ENCODE measurements at places on chromosomes 5 and 9. TPM values are rescaled to one million over a fixed set of nuclear protein-coding genes. Genes with fewer than 3 reads are reported as not detected.

Gene WDR38
- not detected for total RNA-seq

Gene TGFBR1
- total RNA-seq: 31.5 TPM

Gene NUTM2F
- not detected for total RNA-seq

Gene MLANA
- not detected for total RNA-seq

Gene MARCOL
- not detected for total RNA-seq

GRCh38 chr5:53083927-53084326 is 25.6 kb downstream of the MOCS2 start:
- ATAC-seq: no peak

DNA sequence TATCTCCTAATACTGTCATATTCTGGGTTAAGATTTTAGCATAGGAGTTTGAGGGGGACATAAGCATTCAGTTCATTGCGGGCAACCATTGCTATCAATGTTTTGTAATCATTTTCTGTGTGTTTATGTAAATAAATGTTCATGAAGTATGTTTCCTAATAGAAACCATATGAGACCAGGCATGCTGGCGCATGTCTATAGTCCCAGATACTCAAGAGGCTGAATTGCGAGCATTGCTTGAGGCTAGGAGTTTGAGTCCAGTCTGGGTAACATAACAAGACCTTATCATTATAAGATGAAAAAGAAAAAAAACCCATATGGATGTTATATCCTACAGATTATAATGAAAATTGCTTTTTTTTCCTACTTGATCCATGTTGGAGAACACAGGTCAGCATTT is 91.2 kb downstream of the F2RL2 start:
- ATAC-seq: no peak

DNA sequence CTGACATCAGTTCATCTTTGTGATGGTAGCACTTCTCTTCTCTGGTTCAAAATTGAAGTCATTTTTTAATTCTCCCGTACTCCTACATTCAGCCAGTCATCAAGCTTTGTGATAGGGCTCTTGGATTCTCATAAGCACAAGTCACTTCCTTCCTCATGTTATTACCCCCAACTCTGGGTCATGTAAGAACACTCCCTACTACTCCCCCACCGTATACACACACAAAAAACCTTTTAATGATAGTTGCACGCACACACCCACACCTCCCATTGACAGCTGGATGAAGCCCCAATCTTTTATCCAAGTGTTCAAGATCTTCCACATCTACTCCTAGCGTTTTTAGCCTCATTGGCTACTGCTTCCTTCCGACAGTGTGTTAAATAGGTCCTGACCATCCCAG is 16.8 kb downstream of the KDM3B start:
- ATAC-seq: no peak

DNA sequence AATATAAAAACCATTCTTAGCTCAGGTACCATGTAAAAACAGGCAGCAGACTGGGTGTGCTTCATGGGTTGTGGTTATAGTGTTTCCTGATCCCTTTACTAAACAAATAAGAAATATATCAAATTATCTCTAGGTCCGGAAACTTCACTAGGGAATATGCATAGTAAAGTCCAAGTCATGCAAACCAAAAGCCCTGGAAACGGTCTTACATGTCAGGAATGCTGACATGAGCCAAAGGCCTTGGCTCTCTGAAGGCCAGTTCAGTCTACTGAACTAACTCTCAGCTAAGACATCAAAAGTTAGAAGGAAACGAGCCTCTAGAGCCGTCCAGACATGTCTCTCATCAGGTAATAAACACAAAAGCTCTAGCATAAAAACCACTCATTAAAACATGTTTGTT is 778.9 kb upstream of the ZNF608 start:
- no peak for ATAC-seq

Measured in esophagus mucosa (tissue), 1 donor.